ENCODE measurements at places on chromosomes 16 and 17.

GRCh38 chr16:87607223-87607622 lies 4.9 kb downstream of the JPH3 start:
- no peak for DNase-seq

DNA sequence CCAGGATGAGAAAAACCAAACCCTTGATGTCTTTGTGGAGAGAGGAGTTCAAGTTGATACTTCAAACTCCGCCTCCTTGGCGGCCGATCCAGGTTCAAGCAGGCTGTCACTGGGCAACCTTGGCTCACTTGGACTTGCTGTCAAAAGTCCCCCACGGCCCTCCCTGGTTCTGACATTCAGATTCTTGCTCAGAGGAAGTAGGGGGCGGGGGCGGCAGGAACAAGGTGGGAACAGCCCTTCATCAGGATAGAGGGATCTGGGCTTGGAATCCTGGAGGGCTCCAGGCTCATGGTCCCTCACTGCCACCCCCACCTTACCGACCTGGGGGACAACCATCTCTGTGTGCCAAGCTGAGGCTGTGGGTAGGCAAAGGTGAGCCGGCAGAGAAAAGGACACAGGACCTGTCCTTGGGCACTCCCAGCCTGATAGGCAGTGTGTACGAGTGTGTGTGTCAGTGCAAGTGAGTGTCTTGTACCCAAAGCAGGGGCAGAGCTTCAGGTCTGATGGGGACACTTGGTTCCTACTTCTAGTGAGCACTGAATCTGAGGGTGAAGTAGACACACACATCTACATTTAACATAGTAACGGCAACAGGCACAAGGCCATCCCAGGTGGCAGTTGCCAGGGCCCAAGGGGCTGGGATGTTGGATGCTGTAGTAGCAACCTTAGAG lies 6.6 kb upstream of the TSPOAP1 start:
- DNase-seq = no peak

- no peak for DNase-seq
Observed at GRCh38 chr17:46950997-46951621, 27.9 kb downstream of the RPRML start.

DNA sequence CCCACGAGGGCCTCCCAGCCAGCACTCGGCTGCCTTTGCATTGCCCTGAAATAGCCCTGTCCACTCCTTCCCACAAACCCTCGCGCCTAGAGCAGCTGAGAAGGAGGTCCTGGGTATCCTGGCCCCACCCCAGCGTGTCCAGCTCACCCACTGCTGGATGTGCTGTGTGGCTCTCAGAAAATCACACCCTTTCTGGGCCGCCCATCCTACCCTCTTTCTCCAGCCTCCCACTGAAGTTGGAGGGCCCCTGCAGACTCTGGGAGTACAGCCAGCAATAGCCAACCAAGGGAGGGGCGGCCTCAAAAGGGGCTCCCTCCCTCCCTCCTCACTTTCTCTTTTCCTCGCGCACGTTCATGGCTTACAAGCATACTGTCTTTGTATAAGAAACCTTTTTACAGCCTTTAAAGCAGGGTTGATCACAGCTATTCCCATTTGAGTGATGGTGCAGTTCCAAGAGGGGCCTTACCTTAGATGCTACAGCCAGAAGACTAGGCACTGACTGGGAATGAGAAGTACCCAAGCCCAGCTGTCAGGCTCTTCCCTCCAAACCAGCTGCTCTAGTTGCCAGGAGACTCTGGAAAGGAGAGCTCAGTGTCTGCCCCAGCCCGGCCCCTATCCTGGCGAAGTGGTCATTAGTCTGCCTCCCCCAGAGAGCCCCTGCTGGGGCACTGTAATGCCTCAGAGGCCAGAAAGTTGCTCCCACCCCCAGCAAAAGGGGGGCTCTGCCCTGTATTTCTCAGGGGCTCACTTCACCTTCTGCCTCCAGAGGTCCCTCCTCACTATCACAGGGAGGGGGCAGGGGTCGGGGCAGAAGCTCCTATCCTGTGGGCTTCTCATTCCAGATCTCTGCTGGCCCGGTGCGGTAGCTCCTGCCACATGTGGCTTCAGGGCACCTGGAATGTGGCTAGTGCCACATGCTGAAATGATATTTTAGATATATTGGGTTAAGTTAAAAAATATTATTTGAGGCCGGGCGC lies 38.1 kb downstream of the DCAKD start:
- DNase-seq = no peak

Data from brain microvascular endothelial cell (primary cell).